ENCODE measurements at places on chromosomes 11 and 22.

- H3K4me1 ChIP-seq = no peaks in the 10 kb centered on the region
- DNase-seq = no peak
- no peak overlapping the region for H3K27ac ChIP-seq
- H3K4me3 ChIP-seq = no peak overlapping the region
- no peaks in the 10 kb centered on the region for H3K27me3 ChIP-seq
Measured at GRCh38 chr22:23686416-23687024, 4.3 kb upstream of the RGL4 start.

DNA sequence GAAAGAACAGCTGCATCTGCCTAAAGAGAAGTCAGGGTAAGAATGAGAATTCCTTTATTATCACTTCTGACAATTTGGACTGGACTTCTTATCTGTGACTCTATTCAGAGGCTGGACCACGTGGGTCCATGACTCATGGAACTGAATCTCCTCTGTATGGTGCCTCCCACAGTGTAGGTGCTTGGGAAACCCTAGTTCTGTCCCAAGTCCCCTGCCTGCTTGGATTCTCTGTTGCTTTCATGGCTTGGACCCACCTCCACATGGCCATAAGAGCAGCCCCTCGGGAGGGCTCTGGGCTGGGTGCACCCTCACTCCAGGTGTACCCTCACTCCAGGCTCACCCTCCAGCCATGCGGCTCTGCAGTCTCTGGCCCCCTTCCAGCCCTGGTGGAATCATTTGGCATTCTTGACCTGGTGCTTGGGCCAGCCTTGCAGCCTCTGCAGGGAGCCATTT, 153.4 kb downstream of the CACNA1I start:
- H3K27me3 ChIP-seq = no peaks in the 10 kb centered on the region
- no peaks in the 10 kb centered on the region for H3K4me1 ChIP-seq
- DNase-seq = no peak

DNA sequence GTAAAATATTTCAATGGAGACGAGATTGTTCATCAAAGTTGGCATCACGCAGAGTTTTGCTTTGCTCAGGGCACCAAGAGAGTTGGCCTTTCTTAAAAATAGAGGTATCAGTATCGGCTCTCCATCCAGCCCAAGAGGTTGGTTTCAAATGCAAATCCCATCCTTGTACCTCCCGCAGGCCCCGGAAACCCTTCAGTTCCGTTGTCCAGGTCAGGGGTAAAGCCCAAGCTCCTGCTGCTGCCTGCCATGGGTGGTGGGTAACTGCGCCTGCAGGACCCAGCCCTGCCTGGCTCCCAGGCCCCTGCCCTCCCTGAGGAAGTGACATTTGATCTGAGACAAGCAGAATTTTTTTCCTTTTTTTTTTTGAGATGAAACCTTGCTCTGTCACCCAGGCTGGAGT, 49.3 kb upstream of the RTL6 start:
- H3K36me3 ChIP-seq = no peaks in the 10 kb centered on the region
- H3K27ac ChIP-seq = no peak overlapping the region
- H3K4me1 ChIP-seq = peaks cover 4% of the 10 kb centered on the region
- no peaks in the 10 kb centered on the region for H3K27me3 ChIP-seq
- no peak overlapping the region for H3K4me3 ChIP-seq

DNA sequence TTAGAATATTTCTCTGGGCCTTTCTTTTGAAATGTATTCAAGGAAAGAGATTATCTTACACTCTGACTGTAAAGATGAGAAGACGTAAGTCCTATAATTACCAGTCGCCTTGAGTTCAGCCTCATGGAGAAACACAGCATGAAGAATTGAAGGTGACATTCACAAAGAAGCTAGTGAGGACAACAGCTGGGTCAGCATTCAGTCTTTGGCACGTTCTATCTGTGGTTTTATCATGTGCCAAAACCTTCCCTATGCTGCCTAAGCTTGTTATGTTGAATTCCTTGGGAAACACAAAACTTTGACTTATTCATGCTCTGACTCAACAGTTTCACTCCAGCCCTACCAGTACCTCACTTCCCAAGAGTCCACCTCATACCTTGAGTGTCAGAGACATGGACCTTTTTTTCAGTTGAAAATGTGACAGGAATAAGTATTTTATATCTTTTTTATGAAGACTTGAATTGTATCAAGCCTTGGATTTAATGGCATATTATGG, 198.8 kb upstream of the KIRREL3 start:
- no peaks in the 10 kb centered on the region for H3K27me3 ChIP-seq
- no peak overlapping the region for H3K27ac ChIP-seq
- H3K36me3 ChIP-seq = no peaks in the 10 kb centered on the region
- H3K4me3 ChIP-seq = no peak overlapping the region

GRCh38 chr11:76524919-76525318, 80.1 kb downstream of the EMSY start:
- peaks cover 8% of the 10 kb centered on the region for H3K36me3 ChIP-seq
- H3K27me3 ChIP-seq = no peaks in the 10 kb centered on the region
- no peak overlapping the region for H3K4me3 ChIP-seq
- H3K4me1 ChIP-seq = no peaks in the 10 kb centered on the region
- DNase-seq = no peak
- H3K27ac ChIP-seq = no peak overlapping the region

GRCh38 chr11:6607190-6607795, 3.7 kb downstream of the ILK start:
- H3K36me3 ChIP-seq = peaks cover 37% of the 10 kb centered on the region
- no peak for DNase-seq
- peaks cover 72% of the 10 kb centered on the region for H3K4me1 ChIP-seq
- no peaks in the 10 kb centered on the region for H3K27me3 ChIP-seq
- peak overlapping the region; percentile 52 for H3K27ac ChIP-seq
- H3K4me3 ChIP-seq = no peak overlapping the region

- peaks cover 40% of the 10 kb centered on the region for H3K4me1 ChIP-seq
- DNase-seq = no peak
- no peaks in the 10 kb centered on the region for H3K36me3 ChIP-seq
- H3K4me3 ChIP-seq = no peak overlapping the region
- no peaks in the 10 kb centered on the region for H3K27me3 ChIP-seq
- no peak overlapping the region for H3K27ac ChIP-seq
Measured at GRCh38 chr11:68341557-68342458, 29.4 kb downstream of the LRP5 start.

GRCh38 chr11:94924612-94925011, 48.7 kb downstream of the CWC15 start:
- no peaks in the 10 kb centered on the region for H3K27me3 ChIP-seq
- H3K4me3 ChIP-seq = peak overlapping the region; percentile 10
- peak; percentile 44 for DNase-seq
- no peaks in the 10 kb centered on the region for H3K36me3 ChIP-seq
- peak overlapping the region; percentile 23 for H3K27ac ChIP-seq

GRCh38 chr11:1478544-1478943, 8.0 kb downstream of the MOB2 start:
- H3K4me1 ChIP-seq = no peaks in the 10 kb centered on the region
- DNase-seq = no peak
- no peak overlapping the region for H3K4me3 ChIP-seq
- peaks cover 61% of the 10 kb centered on the region for H3K36me3 ChIP-seq
- H3K27me3 ChIP-seq = no peaks in the 10 kb centered on the region

GRCh38 chr11:56624661-56625110, 10.0 kb upstream of the OR5M1 start:
- no peaks in the 10 kb centered on the region for H3K36me3 ChIP-seq
- H3K4me1 ChIP-seq = no peaks in the 10 kb centered on the region
- no peaks in the 10 kb centered on the region for H3K27me3 ChIP-seq
- no peak for DNase-seq
- H3K27ac ChIP-seq = no peak overlapping the region
- no peak overlapping the region for H3K4me3 ChIP-seq

GRCh38 chr11:20156876-20157613, 3.2 kb downstream of the DBX1 start:
- H3K4me1 ChIP-seq = peaks cover 21% of the 10 kb centered on the region
- no peak overlapping the region for H3K4me3 ChIP-seq
- H3K27ac ChIP-seq = no peak overlapping the region
- H3K36me3 ChIP-seq = no peaks in the 10 kb centered on the region

DNA sequence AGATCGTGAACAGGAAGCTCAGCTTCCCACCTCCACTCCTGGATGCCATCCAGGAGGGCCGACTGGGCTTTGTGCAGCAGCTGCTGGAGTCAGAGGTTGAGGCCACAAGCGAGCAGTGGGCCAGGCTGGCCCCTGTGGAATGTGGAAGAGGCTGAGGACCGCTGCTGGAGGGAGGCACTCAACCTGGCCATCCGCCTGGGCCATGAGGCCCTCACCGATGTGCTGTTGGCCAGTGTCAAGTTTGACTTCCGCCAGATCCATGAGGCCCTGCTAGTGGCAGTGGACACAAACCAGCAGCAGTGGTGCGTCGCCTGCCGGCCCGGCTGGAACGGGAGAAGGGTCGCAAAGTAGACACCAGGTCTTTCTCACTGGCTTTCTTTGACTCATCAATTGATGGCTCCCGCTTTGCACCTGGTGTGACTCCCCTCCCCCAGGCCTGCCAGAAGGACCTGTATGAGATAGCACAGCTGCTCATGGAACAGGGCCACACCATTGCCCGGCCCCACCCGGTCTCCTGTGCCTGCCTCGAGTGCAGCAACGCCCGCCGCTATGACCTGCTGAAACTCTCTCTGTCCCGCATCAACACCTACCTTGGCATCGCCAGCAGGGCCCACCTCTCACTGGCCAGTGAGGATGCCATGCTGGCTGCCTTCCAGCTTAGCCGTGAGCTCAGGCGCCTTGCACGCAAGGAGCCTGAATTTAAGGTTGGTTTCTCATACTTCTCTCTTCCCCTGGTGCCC, 24.9 kb downstream of the ART5 start:
- DNase-seq = no peak
- H3K4me3 ChIP-seq = no peak overlapping the region
- peaks cover 12% of the 10 kb centered on the region for H3K4me1 ChIP-seq
- no peak overlapping the region for H3K27ac ChIP-seq
- no peaks in the 10 kb centered on the region for H3K36me3 ChIP-seq

DNA sequence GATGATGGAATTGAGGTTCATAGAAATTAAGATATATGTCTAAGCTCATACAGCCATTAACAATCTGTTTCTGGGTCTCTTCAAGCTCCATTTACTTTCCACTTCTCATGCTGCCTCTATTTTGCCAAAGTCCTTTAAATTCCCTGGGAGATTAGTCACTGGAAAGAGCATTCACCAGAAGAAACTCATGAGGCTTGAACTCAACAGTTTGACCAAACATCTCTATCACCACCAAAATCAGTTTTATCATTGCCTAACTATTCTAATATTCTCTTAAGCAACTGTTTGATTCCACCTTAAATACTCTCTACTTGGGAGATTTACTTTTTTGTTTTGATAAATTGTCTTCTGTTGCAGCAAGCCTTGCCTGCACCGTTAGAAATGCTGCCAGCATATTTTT, 881.3 kb downstream of the KCNA4 start:
- no peaks in the 10 kb centered on the region for H3K4me1 ChIP-seq
- H3K27me3 ChIP-seq = no peaks in the 10 kb centered on the region
- no peak overlapping the region for H3K4me3 ChIP-seq
- no peak overlapping the region for H3K27ac ChIP-seq
- no peaks in the 10 kb centered on the region for H3K36me3 ChIP-seq

DNA sequence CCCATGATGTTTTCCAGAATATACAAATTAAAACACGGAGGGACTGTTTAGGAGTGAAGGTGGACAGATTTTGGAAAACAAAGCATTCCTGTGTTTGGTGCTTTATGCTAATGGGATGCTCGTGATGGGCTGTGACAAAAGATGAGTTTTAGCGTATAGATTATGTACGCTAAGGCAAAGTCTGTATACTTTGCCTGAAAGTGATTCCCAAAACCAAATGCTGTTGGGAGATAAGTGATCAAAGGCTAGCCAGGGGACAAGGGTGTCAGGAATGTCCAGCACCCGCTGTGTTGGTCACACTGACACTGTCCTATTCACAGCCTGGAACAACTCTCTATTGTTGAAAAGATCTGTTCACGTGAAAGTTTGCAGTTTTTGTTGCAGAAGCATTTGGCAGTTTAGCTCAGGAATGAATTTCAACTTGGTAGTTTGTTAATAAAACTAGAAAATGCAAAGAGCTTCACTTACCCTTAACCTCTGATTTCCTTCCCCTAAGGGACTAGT, 1.5 kb downstream of the JAM3 start:
- peaks cover 7% of the 10 kb centered on the region for H3K4me1 ChIP-seq
- no peak overlapping the region for H3K27ac ChIP-seq
- H3K4me3 ChIP-seq = no peak overlapping the region
- no peaks in the 10 kb centered on the region for H3K27me3 ChIP-seq
- no peak for DNase-seq

DNA sequence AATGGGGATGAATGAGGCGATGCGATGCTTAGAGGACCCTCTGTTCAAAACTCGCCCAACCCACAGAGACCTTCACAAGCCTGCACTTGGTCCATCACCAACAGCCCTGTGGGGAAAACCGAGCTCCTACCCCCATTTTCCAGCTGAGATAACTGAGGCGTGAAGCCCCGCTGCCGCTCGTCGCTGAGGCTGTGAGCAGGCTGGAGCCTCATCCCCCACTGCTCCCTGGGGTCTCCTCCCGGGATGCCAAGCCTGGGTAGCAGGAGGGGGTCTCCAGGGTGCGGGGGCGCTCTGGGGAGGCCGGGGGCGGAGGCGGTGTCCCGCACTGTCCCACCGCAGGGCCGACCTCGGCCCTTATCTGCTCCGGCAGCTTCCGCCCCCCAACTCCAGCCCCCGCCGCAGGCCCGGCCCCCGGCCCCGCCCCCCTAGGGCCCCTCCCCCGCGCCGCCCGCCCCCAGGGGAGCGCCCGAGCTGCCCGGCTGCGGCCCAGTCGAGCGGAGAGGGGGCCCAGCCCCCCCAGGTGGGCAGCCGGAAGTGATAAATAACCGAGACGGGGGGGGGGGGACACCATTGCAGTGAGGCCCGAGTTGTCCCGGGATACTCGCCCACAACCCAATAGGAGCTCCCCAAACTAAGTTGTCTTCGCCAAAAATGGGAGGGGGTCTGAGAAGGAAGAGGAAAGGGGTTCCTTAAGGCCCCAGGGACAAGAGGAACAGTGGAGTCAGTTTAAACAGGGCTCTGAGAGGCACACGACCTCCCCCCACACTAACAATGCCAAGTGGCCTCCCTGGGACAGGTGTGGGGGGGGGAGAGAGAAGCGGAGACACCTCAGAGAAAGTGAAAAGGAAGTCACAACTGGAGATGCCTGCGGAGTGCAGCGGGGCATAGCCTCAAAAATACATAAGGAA, 8.3 kb upstream of the SLC39A13 start:
- H3K36me3 ChIP-seq = no peaks in the 10 kb centered on the region
- peak overlapping the region; percentile 62 for H3K27ac ChIP-seq
- DNase-seq = peak; percentile 38
- H3K27me3 ChIP-seq = no peaks in the 10 kb centered on the region
- peaks cover 31% of the 10 kb centered on the region for H3K4me1 ChIP-seq

- H3K27me3 ChIP-seq = no peaks in the 10 kb centered on the region
- DNase-seq = no peak
- H3K27ac ChIP-seq = no peak overlapping the region
- H3K4me3 ChIP-seq = no peak overlapping the region
Measured at GRCh38 chr22:45483918-45484499, 18.7 kb upstream of the FBLN1 start.

GRCh38 chr11:38788561-38788960, 2190.5 kb upstream of the RAG2 start:
- H3K27me3 ChIP-seq = no peaks in the 10 kb centered on the region
- H3K36me3 ChIP-seq = no peaks in the 10 kb centered on the region
- no peak for DNase-seq
- H3K4me3 ChIP-seq = no peak overlapping the region

- H3K4me3 ChIP-seq = no peak overlapping the region
- H3K36me3 ChIP-seq = no peaks in the 10 kb centered on the region
- no peak overlapping the region for H3K27ac ChIP-seq
- H3K27me3 ChIP-seq = no peaks in the 10 kb centered on the region
- H3K4me1 ChIP-seq = no peaks in the 10 kb centered on the region
- DNase-seq = peak; percentile 17
Measured at GRCh38 chr22:25172153-25172552, 27.5 kb upstream of the CRYBB3 start.
